CD4-positive, alpha-beta memory T cell (primary cell): ENCODE measurements at places on chromosomes 13 and 19.

DNA sequence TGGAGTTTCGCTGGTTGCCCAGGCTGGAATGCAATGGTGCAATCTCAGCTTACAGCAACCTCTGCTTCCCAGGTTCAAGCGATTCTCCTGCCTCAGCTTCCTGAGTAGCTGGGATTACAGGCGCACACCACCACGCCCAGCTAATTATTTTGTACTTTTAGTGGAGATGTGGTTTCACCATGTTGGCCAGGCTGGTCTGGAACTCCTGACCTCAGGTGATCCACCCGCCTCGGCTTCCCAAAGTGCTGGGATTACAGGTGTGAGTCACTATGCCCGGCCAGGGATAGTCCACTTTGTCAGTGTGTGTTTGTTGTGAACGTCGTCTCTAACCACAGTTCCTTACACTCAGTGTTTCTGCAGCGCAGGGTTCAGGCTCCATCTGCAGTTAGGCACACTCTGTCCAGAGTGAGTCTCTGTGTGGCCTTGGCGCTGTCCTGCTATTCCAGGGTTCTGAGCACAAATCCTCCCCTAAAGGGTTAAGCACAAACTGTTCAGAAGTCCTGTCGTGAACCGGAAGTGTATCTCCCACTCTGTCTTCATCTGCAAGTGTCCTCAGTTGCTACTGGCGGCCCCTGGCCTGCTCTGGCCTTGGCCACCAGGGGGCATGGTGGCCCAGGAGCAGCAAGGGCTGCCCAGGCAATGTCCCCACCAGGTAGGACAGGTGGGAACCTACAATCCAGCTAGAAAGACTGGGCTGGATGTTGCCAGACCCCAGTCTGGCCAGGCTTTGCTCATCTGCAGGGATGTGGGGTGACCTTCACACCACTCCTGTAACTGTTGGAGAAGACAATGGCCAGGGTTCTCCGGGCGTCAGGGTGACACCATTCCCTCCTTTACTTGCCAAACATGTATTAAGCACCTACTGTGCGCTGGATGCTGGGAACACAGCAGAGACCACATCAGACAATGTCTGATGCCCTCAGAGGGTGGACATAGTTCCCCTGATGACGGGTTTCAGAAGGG lies 38.8 kb upstream of the GATAD2A start:
- H3K27me3 ChIP-seq = no peaks in the 10 kb centered on the region
- H3K36me3 ChIP-seq = no peaks in the 10 kb centered on the region
- H3K4me3 ChIP-seq = peak overlapping the region; percentile 11
- peaks cover 24% of the 10 kb centered on the region for H3K4me1 ChIP-seq

DNA sequence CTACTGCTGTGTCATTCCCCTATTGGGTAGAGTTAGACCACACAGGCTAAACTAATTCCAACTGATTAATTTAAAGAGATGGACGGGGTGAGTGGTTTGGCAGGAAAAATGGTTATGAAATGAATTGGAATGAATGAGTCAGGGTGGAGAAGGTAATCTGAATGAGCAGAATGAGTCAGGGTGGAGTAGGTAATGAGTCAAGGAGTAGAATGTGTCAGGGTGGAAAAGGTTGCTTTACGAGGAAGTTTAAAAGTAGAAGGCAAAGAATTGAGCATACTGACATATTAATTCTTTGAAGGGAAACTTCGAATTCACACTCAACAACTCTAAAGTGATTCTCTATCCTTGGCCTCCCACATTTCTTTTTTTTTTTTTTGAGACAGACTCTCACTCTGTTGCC lies 12.7 kb upstream of the ZNF121 start:
- DNase-seq = no peak
- no peaks in the 10 kb centered on the region for H3K4me1 ChIP-seq

DNA sequence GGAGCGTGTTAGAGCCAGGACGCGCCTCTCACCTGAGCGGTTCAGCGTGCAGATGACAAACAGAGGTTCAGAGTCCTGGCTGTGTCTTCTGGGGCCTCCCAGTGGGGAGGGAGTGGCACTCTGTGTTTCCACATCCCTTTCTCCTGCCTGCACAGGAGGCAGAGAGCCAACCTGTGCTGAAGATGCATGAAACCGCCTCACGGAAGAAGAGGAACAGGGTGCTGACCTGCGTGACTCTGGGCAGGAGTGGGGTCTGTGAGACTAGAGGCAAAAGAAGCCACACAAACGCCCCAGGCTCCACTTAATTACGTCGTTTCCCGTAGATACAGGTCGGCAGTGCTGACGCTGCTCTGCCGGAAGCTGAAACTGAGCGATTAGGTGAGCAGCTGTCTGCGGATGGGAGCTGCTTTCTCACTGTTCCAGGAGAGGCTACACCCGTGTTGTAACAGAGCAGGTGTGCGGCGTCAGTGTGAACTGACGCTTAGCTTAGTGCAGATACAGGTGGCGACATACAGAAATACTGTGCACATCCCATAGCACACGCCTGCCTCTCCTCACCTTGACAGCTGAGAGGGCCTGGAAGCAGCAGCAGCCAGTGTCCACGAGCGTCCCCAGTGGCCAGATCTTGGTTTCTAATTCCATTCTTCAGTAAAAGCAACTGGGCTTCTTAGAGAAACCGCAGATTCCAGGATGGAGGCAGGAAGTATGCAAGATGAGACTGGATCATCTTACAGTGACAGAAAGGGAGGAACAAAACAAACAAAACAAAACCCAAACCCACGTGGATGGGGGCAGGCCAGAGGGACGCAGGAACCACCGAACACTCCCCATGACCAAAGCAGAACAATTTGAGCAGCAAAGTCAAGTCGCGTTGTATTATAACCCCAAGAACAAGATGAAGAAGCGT lies 37.7 kb upstream of the MCF2L start:
- no peaks in the 10 kb centered on the region for H3K36me3 ChIP-seq
- peaks cover 15% of the 10 kb centered on the region for H3K27me3 ChIP-seq
- H3K4me3 ChIP-seq = no peak overlapping the region
- no peak overlapping the region for H3K27ac ChIP-seq
- peaks cover 7% of the 10 kb centered on the region for H3K4me1 ChIP-seq

DNA sequence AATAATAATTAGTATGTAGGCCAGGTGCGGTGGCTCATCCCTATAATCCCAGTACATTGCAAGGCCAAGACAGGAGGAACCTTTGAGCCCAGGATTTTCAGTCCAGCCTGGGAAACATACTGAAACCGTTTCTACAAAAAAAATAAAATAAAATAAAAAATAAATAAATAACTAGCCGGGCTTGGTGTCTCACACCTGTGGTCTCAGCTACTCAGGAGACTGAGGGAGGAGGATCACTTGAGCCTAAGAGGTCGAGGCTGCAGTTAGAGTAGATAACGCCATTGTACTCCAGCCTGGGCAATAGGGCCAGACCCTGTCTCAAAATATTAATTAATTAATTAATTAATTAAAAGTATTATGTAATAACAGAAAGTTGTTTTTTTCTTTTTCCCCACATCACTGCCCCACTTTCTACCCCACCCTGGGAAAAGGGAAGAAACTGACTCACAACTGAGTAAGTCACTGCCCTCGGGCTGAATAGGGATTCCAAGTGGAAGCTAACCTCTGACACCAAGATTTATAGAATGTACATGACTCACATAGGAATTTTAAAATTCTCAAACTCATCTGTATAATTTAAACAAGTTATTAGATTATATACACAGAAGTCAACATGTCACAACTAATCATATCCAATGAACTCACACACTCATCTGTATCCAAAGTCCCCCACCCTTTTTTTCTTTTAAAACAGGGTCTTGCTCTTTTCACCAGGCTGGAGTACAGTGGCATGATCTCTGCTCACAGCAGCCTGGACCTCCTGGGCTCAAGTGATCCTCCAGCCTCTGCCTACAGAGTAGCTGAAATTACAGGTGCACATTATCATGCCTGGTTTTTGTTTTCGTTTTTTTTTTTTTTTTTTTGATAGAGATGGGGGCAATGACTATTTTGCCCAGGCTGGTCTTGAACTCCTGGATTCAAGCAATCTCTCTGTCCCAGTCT lies 12.5 kb downstream of the ZNF611 start:
- no peaks in the 10 kb centered on the region for H3K4me1 ChIP-seq
- no peaks in the 10 kb centered on the region for H3K27me3 ChIP-seq
- H3K36me3 ChIP-seq = peaks cover 26% of the 10 kb centered on the region

DNA sequence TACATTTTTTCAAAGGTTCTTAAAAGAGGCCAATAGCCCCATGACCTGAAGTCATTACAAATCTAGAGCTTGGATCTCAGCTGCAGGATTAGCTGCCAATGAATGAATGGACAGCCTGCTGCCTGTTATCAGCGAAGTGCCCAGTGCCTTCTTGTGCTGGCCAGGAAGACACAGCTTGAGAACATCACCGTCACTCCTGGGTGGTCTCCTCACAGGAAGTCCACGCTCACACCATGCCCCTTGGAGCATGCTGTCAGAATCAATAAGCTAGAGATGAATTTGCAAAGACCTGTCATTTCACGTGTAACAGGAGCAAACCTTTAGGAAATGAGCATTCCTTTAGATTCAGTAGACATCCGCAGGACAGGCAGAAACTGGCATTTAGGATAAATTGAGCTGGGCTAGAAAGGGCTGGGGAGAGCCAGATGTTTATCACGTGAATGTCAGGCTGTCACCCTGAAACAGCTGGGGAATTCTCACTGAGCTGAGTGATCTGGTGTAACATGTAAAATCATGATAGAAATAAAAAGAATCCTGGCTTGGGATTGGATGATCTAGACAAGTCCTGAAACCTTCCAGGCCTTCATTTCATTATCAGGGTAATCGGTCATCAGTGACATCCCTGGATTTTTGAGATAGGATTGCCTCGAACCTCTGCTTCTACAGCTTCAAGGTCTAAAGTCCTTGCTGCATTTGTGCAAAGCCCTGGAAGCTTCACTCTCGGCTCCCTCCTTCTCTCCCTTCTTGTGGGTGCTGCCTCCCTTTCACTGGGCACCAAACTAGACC lies 49.9 kb upstream of the MEDAG start:
- H3K4me1 ChIP-seq = no peaks in the 10 kb centered on the region
- no peak overlapping the region for H3K27ac ChIP-seq
- H3K36me3 ChIP-seq = no peaks in the 10 kb centered on the region
- no peak overlapping the region for H3K4me3 ChIP-seq
- no peak for DNase-seq

- no peak overlapping the region for H3K27ac ChIP-seq
- no peak overlapping the region for H3K4me3 ChIP-seq
- no peaks in the 10 kb centered on the region for H3K4me1 ChIP-seq
- no peaks in the 10 kb centered on the region for H3K36me3 ChIP-seq
These were observed 1108.4 kb upstream of the PCDH20 start for GRCh38 chr13:62524061-62524460.
